ENCODE measurements at places on chromosomes 1 and 21.

GRCh38 chr1:25731148-25731547, 68.8 kb upstream of the SELENON start:
- no peak for DNase-seq

DNA sequence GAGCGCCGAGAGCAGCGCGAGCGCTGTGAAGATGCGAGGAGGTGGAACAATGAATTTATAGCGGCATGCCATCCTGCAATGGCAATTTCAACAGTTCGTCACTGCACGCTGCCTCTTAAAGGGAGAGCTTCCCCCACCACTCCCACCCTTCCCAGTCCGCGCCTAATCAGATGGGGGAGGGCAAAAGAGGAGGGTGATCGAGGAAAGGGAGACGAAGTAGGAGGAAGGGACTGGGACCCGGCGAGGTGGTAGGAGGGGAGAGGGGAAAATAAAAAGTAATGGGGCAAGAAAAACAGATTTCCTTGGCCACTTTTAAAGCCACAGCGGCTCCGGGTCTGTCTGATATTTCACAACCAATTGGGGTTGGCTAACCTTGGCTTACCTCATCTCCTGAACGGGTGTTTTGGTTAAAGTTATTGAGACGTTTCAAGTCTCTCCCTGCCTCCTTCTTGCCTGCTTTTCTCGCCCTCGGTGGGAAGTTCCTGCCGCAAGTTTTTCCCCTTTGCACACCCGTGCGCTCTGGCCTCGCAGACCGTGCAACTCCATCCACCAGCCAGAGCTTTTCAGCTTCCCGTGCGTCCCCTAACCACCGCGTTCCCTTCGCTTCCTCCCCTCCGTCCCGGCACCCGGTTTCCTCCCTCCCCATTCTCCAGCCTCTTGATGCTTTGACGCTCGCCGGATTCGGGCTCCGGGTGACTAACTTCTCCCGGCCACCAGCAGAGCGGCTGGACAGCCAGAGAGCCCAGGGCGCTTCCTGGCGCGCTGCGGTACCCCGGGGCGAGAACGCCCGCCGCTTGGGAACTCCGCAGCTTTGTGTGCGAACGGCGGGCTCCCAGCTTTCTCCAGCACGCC, at the start of gene ADAMTS5:
ADAMTS5 (minus strand) TSS at position 27 of the 852 bp plus-strand sequence. CDS start 697 bp downstream, outside the sequence.
- DNase-seq: no peak

- peak; percentile 92 for DNase-seq
Measured at GRCh38 chr1:179016706-179017382, 8.8 kb upstream of the FAM20B start.

DNA sequence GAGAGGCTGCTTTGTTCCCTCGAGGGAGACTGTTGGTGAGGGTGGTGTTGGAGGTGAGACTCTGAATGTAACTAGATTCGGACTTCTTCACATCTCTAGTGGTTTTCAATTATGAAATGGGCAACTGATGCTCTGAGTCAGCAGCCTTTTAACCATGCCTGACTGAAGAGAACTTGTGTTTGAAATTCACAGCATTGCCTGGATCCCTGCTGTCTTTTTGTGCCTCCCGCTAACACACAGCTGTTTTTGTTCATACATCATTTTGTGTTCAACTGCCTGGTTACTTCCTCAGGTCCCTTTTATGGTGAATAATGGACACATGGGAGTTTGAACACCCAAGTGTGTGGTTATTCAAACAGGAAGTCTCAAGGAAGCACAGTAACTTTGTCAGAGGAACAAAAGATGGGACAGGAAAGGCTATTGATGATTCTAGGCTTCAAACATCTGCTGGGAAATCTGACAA, 16.8 kb downstream of the LAMC1 start:
- DNase-seq: no peak

DNA sequence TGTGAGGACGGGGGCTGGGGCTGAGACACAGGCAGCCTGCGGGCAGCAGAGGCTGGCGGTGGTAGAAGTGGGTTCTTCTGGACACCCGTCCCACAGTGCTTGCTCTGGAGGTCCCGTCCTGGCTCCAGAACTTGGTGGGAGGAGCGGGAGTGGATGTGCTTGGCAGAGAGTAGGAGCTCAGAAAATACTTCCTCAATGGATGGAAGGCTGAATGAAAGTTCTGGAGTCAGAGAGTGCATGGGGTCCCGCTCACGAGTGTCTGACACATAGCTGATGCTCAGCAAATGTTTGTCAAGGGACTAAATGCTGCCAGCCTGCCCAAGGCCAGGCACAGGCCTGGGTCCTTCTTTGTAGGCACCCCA, 13.4 kb upstream of the NES start:
- no peak for DNase-seq

DNA sequence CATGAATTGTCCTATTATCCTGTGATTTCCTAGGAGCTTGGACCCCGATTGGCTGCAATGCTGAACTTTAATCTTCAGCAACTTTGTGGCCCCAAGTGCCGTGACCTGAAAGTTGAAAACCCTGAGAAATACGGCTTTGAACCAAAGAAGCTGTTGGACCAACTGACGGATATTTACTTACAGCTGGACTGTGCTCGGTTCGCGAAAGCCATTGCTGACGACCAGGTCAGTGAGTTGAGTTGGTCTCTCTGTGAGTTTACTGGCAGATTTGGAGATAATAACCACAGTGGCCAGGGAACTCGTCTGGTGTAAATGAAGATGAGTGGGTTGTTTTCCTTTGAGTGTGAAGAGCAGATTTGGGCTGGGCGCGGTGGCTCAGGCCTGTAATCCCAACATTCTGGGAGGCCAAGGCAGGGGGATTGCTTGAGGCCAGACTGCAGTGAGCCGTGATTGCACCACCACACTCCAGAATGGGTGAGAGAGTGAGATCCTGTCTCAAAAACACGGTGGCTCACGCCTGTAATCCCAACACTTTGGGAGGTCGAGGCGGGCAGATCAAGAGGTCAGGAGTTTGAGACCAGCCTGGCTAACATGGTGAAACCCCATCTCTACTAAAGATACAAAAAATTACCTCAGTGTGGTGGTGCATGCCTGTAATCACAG, 39.1 kb upstream of the KIF1B start:
- DNase-seq: no peak

- no peak for DNase-seq
Measured at GRCh38 chr1:179101566-179101965, 19.7 kb downstream of the TOR3A start.

GRCh38 chr1:240706150-240706935, 94.4 kb upstream of the GREM2 start:
- no peak for DNase-seq

GRCh38 chr1:27136998-27137542, 17.9 kb downstream of the SLC9A1 start:
- no peak for DNase-seq

DNA sequence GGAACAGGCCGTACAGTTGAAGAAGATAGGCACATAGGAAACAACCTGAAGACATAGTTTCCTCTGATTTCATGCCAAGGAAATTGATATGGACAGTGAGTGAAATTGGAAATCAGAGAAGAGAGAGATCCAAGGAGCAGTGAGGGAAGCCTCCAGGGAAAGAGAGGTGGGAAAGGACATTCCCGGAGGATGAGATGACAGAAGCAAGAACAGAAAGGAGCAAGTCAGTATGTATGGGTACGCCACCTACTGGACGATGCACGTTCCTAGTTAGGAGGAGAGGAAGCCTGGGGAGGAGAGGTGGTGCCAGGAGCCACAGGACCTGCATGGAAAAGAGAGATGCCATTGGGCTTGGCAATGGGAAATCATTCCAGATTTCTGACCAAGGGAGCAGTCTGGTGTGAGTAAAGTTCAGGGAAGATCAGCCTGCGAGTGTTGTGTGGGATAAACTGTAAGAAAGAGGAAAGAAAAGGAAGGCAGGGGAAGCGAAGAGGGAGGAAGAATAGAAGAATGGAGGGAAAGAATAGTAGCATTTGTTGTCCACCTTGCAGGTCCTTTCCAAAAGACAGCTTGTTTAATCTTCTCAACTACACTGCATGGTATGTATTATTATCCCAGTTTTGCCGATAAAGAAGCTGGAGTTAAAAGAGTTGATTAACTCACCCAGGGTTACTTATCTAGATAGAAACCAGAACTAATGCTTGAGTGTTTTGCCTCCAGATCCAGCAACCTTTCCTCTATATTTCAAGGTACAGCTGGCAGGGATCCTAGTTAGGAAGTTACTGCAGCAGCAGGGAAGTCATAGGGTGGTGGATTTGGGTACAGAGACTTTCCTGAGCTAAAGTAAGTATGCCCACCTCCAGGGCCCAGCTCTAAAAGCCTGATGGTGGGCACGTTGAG, 27.4 kb downstream of the C1orf116 start:
- peak; percentile 27 for DNase-seq

DNA sequence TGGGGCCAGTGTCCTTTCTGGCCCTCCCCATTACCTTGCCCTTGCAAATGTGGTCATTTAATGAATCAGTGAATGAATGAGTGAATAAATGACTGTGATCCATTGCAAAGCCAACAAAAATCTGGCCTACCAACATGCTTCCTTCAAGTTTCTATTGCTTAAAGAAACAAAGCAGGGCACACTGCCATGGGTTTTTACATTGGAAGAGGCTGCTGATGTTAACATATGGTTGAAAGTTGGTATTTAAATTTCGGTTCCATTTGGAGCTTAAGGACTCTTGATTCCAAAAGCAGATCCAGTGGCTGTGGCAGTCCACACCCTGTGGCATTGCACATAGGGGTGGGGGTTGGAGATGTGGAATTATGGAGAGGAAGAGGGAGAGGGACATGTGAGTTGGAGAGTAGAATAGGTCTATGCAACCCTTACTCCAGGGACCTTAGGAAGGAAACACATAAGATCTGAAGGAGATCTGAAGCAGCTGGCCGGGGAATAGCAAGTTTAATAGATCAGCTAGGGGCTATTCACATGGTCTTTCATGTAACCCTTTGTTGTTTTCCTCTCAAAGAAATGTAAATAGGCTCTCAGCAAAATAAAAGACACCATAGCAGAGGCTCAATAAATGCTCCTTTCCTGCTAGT, 7.2 kb downstream of the ABCA4 start:
- no peak for DNase-seq

DNA sequence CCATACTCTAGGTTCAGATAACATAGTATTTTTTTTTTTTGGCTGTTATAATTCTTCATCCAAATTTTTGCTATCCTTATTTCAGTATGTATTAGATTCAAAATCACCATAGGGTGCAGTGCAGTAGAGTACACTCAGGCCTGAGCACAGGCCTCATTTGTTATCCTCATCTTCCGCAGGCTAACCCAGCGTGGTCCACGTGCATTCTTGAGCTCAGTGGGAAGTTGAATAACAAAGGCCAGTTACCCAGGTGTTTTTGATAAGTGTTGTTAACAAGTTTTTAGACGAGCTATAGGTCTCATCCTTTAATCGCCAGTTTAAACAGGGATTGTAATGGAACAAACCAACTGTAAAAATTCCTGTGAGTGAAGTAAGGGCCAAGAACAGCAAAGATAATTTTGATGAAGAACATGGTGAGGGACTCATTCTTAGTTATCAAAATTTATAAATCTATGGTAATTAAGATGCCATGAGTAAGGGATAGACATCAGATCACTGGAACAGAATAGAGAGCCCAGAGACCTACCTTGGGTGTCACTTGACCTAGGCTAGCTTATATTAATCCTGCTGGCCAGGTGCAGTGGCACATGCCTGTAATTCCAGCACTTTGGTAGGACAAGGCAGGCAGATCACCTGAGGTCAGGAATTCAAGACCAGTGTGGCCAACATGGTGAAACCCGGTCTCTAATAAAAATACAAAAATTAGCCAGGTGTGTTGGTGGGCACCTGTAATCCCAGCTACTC, 22.0 kb downstream of the FLVCR1 start:
- no peak for DNase-seq

DNA sequence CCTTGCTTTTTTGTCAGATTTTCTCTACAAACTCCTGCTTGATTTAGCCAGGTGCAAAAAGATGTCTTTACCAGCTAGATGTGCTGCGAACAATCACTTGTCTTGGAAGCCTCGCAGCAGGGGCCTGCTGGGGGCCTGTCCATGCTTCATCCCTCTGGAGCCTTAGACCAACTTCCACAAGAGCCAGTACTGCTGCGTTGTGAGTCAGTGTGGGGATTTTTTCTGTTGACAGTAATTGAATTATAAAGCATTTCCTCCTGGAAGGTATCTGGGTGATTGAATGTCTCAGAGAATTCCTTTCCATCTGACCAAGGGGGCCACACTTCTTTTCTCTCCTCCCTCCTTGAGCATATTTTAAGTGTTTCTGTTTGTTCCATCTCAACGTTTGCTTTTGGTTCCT, 40.4 kb upstream of the LDLRAP1 start:
- DNase-seq: no peak

- DNase-seq: no peak
Measured at GRCh38 chr1:184116287-184116686, 64.8 kb downstream of the TSEN15 start.

DNA sequence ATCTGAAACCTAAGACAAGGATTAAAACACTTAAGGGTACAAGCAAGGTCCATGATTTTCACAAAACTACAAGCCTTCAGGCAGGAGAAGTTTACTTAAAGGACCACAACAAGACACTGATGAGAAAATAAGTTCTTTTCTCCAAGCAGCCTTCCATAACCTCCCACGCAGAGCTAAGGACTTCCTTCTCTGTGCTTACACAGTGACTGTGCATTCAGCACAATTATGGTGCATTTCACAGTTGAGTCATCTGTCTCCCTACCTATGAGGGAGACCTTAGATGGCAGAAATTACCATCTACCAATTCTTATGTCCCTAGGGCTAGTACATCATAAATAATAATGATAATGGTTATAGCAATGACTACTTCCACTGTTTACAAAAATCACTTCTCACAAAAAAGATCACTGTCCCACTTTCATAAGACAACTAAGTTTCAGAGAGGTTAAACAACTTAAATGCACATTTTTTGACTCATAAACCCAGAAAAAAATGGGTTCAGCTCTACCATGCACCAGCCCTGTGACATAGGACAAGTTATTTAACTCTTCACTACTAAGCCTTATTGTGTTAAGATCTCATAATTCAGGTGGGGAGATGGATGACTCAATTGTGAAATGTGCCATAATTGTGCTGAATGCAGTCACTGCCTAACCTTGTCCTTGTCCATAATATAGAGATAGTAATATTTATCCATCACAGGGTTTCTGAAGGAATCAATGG, 45.3 kb downstream of the TARBP1 start:
- DNase-seq: no peak

DNA sequence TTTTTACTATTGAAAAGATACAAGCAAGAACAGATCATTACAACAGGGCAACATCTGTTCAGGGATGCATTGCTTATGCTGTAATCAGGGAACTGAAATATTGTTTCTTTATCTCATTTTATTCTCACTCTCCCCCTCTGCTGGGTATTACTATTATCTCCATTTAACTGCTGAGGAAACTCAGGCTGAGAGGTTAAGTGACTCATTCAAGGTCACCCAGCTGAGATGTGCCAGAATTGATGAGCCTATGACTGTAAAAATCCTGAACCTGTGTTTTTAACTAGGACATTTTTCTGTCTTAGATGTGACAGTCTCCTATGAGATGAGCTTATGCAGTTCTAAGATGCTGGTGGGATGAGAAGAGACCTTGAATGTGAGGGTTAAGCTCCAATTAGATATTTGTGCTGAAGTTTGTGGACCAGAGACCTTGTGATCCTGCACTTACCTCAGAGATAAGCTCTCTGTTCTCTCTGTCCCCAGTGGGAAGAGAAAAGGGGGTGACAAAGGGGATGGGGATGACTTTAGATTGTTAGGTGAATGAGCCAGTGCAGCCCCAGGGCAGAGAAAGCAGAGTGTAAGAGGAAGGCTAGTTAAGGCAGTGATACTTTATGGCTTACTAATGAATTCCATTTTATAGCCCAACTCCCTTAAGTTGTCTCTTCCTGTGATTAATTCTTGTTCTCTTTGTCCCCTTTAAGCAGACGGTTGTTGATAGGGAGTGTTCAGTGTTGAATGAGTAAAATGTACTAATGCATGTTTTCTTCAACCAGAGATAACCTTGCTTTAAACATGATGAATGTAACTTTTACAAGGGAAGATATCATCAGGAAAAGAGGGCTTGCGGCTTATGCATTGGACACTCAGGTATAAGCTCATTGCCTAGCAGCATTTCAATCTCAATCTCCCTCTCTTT, 111.4 kb downstream of the HLX start:
- no peak for DNase-seq

Measured in globus pallidus (tissue), 1 donor.